ENCODE measurements at places on chromosomes 16 and 17.

DNA sequence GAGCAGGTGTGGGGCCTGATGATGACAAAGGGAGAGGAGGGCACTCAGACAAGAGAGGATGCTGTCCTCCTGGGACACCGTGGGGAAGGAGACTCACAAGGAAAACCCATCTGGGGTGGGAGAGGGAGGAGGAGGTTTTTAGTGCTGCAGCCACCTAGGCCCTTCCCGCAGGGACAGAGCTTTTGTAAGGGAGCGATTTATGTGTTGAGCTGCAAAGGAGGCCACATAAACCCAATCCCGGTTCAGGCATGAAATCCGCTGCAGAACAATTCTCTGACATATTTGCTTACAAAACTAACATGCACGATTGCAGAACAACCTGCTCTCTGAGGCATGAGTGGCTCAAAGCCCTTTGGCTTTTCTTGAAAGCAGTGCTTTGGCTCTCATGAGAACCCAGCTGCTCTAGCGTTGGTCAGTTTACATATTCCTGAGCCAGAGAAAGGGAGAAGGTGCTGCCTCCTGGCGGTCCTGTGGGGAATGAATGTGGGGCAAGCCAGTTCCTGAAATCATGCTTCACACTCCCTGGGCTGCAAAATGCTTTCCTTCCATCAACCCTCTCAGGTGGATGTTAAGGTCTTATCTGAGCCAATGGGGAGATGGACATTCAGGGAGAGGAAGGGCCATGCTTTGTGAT is 122.4 kb upstream of the NLRP1 start:
- peak; percentile 82 for DNase-seq

GRCh38 chr16:50555952-50556673 is 7.9 kb downstream of the NKD1 start:
- no peak for DNase-seq

- peak; percentile 78 for DNase-seq
Measured at GRCh38 chr16:86578611-86579267, 390 bp downstream of the FOXL1 start.

DNA sequence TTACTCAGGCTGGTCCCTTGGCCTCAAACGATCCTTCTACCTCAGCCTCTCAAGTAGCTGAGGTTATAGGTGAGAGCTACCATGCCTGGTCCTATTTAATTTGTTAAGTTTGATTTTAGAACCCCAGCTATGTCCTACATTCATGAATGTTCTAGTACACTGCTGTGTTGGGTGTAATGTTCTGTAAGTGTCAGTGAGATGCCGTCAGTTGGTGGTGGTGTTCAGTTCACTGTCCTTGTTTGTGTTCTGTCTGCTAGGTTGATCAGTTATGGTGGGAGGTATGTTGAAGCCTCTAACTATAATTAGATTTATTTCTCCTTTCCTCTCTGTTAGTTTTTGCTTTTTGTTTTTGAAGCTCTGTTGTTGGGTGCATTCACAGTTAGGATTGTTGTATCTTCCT is 8.3 kb downstream of the IST1 start:
- DNase-seq = no peak

DNA sequence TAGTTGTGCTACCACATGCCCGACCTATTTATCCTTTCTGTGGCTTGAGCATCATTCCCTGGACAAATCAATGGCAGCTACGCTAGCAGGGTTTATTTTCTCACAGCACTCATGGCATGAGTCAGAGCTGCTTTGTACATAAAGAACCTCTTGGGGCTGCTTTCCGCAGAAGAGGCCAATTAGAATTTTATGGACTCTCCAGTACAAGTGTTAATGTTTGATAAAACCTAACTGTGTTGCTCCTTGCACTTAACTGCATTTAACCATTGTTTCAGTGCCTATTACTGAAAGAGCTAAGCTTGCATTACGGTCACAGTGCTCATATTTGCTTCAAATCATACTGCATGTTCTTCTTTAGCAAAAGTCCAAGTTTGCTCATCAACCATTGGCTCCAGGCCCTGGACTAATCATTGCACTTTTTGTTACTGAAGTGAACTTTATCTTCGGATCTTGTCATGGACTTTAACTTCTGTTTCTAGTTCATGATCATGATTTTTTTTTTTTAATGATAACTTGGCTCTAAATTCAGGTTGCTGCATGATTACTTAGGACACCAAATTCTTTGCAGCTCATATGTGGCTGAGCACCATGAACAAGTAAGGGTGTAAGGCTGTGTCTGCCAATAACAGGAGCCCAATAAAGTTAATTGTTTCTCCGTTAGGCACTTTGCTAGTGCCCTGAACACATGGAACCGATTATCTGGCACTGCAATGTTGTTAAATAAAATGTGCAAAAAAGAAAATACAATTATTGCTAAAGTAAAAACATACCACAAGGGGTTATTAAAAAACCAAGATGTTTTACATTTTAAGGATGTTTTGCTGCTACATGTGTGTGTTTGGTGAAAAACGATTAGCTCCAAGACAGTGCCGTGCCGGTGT is 492.2 kb downstream of the KCNJ2 start:
- peak; percentile 61 for DNase-seq

DNA sequence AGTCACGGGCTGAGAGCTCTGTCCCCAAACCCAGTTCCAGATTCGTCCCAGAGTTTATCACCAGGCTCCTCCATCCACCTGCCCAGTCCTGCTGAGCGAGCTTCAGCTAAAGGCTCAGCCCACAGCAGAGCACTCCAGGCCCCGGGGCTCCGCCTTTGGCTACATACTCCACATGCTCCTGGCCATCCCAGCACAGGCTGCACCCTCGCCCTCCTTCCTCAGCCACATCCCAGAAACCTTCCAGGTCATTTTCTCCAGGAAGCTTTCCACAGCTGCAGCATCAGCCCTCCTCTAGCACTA is 4.7 kb upstream of the CD2BP2 start:
- no peak for DNase-seq

DNA sequence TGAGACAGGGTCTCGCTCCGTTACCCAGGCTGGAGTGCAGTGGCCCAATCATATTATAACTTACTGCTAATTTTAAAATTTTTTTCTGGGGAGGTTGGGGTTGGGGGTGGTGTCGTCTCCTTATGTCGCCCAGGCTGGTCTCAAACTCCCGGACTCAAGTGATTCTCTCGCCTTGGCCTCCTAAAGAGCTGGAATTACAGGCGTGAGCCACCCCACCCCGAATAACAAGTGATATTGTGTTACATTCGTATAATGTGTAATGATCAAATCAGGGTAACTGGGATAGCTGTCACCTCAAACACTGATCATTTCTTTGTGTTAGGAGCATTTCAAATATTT is 16.2 kb upstream of the KPNA2 start:
- no peak for DNase-seq

DNA sequence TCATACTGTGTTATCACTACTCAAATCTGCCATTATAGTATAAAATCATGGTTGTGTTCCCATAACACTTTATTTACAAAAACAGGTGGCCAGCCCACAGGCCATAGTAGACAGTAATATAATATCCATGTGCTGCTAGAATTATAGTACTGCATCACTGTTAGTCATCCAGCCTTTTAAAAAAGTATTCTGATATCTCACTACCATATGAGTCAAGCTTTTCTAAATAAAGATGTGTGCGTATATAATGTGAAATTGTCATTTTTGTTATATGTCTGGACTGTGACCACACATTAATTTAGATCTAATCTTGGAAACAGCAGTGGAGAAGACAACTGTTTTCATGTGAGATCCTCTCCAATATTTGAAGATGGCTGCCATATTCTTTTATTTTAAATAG is 1049.1 kb upstream of the GOT2 start:
- peak; percentile 17 for DNase-seq

DNA sequence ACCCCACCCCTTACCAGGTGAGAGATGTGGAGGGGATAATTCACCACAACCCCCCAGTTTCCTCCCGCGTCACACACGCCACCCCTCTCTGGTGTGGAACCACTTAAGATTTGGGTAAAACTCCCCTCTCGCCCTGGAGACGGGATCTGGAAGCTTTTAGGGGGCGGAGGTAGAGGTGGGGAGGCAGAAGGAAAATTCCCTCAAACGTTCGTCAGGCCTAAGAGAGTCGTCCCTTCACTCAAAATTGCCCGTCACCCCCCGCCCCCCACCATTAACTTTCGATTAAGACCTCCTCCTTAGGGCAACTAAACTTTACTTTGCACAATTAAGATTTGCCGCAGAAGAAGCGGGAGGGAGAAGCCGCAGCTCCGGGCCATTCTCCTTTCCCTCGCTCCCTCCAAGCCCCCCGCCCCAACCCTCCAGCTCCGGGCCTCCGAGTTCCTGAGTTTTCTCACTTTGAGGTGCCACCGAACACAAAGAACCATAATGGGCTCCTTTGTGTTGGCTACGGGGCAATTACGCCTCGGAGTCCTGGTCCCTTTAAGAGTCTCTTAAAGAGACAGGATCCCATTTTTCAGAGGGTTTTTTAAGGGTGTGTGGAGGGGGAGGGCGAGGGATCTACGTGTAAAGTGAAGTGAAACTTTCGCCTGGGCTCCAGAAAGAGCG is 985 bp upstream of the FZD2 start:
- DNase-seq = peak; percentile 37

- no peak for DNase-seq
Measured at GRCh38 chr16:85986931-85987749, 88.2 kb downstream of the IRF8 start.

DNA sequence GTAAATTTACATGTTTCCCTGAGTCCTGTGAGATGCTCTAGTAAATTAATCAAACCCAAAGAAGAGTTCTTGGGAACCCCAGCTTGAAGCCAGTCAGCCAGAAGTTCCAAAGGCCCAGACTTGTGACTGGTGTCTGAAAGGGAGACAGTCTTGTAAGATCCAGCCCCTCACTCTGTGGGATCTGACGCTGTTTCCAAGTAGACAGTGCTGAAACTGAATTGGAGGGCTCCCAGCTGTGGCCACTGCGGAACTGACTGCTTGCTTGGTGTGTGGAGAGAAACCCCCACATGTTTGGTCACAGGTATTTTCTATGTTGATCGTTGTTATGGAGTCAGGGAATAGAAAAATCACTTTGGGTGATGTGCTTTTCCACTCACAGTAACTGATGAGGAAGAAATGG is 5.5 kb upstream of the CDRT4 start:
- DNase-seq = no peak

Measured in foreskin fibroblast (primary cell).